Stimulated activated CD8-positive, alpha-beta memory T cell treated with anti-CD3 and anti-CD28 coated beads, Interleukin-4, amount 100 ng/mL, for 4 hours (primary cell): ENCODE measurements at places on chromosomes 4 and X.

- DNase-seq, result no peak
Measured at GRCh38 chrX:17986440-17986839, 125.3 kb upstream of the RAI2 start.

GRCh38 chrX:72554448-72555140 is 18.0 kb downstream of the HDAC8 start:
- DNase-seq, result no peak

DNA sequence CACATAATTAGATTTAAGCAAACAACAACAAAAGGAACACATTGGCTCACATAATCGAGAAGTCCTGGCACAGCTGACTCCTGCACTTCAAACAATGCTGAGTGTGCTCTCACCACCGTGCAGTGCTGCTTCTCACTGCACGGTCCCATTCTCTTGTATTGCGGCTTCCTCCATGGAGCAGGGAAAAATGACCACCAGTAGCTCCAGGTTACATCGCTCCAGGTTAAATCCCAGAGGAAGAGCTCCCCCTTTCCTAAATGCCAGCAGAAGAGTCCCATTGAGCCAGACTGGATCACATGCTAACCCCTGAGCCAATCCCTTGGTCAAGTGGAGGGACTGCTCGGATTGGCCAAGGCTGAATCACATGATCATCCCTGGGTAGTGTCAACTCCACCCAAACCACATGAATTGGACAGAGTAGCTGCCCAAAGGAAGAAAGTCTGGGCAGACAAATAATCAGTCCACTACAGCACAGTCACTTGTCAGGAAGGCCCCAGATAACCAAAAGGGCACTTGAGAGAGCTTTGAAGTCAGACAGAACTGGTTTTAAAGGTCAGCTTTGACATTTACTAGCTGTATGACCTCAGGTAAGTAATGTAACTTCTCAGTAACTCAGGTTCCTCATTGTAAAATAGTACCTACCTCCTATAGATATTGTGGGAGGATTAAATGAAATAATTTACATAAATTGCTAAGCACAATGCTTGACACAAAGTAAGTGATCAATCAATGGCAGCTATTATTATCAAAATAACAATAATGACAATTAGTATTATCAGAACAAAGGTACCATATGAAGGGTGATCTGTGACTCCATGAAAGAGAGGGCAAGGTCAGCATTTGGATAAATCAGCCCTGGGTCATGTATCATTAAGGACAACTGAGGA is 14.3 kb downstream of the TEC start:
- no peak for DNase-seq

- DNase-seq, result no peak
Measured at GRCh38 chr4:114386637-114387233, 211.9 kb upstream of the UGT8 start.

- no peak for DNase-seq
Measured at GRCh38 chr4:159487284-159487747, 384.4 kb downstream of the RAPGEF2 start.

DNA sequence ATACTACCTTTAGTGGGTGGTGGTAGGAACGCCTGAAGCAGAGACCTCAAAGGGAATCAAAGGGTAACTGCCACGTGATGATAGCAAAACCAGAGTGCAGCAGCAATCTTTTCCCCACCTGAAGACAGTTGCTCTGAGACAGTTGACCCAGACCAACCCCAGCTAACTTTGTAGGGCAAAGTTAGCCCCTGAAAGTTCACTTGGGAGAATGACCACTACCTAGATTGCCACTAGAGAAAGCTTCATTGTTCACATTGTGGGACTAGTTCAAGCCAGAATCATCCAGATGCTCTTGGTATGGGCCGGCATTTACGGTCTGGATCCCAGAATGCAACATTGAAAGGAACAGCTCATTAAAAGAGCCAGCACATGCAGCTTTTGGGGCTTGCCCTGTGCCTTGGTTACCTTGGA is 4.1 kb downstream of the SEPTIN6 start:
- DNase-seq, result no peak

DNA sequence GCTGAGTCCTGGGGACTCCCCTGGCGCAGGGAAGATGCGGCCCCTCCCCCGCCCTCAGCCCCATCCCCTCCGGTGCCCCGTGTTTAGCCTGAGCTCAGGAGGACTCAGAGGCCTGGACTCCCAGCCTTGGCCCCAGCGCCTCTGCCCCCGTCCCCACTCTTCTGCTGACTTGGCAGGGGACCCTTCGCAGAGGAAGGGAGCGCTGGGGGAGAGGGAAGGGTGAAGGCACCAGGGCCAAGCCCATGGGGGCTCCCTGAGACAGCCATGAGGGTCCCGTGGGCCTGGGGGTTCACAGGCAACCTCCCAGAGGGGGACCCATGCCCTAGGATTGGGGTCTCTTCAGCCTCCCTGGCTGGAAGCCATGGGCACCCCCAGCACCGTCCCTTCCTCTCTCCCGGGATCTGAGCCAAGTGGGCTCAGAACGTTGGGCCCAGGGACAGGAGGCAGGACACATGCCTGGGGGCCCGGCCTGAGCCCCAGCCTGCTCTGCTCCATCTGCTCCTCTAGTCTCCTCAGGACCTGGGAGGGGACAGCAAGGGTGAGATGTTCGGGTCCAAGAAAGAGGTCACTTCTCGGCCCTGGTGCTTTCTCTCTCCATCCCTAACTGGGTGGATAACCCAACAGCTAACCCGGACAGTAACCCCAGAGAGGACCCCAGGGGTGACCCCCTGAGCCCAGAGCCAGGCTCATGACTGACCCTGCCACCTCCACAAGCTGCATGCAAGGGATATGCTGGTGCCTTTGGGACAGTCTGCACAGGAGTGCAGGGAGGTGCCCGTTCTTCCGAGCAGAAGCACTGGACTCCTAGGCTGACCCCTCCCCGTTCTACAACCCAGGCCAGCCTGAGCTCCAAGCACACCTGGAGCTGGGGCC is 1.5 kb upstream of the CPLX1 start:
- no peak for DNase-seq

- no peak for DNase-seq
Measured at GRCh38 chr4:123589301-123589700, 192.7 kb downstream of the SPRY1 start.

GRCh38 chr4:150355858-150356455 is 226.0 kb upstream of the MAB21L2 start:
- DNase-seq, result no peak

GRCh38 chrX:153966841-153967535 is 4.6 kb downstream of the HCFC1 start:
- DNase-seq, result peak; percentile 50

DNA sequence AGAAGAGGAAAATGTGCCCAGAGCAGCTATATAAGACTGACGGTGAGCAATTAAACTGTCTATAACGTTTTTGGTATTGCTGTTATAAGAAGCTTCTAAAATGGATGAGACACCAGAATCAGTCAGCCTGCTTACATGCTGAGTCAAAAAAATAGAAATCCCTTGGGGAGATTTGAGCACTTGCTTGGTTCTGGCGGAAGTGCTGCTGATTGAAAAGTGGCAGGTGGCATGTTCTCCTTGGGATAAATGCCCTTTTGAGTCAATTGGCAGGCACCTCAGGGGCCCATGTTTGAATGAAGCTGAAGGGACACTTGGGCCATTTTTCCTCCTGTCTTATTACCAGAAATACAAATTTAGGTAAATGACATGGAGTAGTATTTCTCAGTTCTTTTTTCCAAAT is 148.7 kb downstream of the PTCHD1 start:
- DNase-seq, result no peak

DNA sequence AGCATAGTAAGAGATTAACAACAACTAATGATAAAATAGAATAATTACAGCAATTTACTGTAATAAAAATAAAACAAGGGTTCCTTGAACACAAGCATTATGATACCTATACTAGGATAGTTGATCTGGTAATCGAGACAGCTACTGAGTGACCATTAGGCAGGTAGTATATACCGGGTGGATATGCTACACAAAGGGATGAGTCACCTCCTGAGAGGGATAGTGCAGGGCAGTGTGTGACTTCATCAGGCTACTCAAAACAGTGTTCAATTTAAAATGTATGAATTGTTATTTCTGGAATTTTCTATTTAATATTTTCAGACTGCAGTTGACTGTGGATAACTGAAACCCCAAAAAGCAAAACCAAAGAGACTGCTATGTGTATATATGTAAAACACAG is 9.7 kb upstream of the ANTXR2 start:
- DNase-seq, result no peak

- no peak for DNase-seq
Measured at GRCh38 chrX:38192007-38192810, 28.5 kb downstream of the SRPX start.

DNA sequence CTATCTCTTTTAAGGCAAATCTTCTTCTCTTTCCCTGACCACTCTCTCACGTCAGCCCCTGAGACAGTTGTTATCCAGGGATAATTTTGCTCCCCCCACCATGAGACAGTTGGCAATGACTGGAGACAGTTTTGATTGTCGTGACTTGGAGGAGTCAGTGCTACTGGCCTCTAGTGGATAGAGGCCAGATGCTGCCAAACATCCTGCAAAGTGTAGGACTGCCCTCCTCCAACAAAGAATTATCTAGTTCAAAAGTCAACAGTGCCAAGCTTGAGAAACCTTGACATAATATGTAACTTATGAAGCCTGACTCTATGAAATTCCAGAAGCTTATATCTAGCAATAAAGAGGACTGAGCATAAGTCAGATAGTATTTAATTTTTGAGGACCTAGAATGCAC is 502.1 kb upstream of the IGFBP7 start:
- DNase-seq, result no peak

DNA sequence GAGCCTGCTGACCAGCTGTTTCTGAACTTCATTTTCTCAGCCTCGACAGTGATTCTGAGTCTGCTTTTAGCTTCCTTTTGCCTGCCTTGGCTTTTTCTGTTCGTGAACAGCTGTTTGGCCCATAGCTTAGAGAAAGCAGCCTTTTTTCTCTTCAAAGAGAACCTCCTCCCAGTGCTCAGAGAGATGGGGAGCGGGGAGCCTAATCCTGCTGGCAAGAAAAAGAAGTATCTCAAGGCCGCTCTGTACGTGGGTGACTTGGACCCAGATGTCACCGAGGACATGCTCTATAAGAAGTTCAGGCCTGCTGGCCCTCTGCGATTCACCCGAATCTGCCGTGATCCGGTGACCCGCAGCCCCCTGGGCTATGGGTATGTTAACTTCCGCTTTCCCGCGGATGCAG is 756 bp downstream of the PABPC5 start:
- DNase-seq, result no peak
